ENCODE measurements at places on chromosomes 1 and 21.

- no peak for DNase-seq
Observed at GRCh38 chr1:93659822-93660503, 21.7 kb downstream of the BCAR3 start.

- no peak for DNase-seq
Observed at GRCh38 chr1:53310847-53311681, 16.8 kb downstream of the LRP8 start.

GRCh38 chr21:15255261-15255660 lies 190.5 kb upstream of the NRIP1 start:
- DNase-seq: no peak

DNA sequence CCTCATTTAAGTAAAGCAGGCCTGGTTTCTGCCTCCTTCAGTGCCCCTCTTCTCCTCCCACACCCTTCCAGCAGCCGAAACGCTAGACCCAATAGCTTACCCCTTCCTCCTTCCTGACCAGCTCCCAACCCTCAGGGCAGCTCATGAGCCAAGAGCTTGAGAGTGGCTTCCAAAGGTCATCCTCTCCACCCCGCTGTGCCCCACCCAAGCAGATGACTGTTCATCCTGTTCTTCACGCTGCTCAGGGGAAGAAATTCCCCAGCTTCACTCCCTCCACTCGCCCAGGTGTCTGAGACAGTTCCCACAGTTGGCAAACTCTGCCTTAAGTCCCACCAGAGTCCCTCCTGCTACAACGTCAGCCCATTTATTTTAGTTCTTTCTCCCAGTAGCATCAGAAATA lies 23.4 kb downstream of the ARHGEF19 start:
- no peak for DNase-seq

DNA sequence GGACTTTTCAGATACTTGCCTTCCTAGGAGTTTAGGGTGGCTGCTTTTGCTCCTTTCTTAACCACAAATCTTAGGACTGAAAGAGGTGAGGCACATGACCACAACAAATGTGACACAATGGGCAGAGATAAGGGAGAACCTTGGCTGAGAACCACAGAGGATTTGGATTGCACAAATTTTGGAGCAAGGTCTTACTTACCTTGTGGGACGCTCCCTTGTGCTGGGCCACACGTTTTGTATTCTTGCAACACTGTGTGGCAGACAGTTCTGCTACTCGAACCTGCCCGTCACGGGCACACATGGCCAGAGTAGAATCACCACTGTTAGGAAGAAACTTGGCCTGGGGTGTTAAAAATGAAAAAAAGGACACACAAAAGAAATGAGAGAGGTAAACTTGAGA lies 23.9 kb downstream of the DCAF8 start:
- no peak for DNase-seq

DNA sequence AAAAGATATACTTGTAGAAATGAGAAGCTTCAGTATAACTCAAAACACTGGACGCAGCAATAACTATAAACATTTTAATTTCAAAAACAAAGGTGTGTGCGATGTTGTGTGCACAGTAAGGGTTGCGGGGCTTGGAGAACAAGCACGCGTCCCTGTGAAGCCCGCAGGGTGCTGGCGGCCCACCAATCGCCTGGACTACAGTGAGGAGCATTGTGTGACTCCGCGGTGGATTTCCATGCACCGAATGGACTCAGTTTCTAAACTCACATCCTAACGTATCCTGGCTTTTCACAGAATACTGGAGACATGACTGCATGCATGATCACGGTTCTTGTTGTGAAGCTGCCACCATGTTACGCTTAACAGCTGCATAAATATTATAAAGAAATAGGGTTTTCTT lies 33.0 kb downstream of the NTPCR start:
- DNase-seq: no peak

DNA sequence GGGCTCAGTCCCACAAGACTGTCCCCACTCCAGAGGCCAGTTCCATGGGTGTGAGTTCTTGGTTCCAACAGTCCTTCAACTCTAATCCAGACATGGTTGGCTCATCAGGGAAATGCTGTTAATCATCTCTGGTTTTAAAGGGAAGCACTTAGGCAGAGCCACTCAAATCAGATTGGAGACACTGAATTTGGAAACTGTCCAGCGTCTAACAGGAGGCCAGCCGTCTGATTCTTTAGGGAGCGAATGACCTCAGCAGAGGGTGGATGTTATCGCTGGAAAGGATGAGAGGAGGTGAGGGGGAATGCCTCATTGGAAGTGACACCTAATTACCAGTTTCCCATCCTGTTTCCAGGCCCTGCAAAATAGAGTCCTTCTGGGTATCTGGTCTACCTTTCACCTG lies 22.8 kb upstream of the LRRC38 start:
- no peak for DNase-seq

DNA sequence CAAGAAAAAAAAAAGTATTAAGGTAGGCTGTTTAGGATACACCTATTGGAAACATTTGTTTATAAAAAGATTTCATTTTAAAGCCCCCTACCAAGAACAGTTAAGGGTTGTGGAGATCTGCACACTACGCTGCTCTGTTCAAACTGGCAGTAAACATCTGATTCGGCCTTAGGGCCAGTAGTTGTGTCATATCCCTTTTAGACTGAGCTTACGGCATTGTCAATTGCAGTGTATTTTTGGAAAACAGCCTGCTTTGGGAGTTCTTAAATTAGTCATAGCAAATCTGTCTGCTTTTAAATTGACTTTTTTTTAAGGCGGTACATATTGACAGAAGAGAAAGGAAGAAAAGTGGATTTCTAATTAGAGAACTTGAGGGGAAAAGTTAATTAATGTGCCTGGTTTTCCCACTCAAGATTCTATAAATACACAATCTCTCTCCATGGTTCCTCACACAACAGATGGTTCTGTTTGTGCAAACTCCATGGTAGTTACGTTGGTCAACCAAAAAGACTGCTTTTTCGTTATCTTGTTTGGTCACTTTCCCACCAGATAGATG lies 1.7 kb upstream of the ELK4 start:
- DNase-seq: no peak

- no peak for DNase-seq
Observed at GRCh38 chr1:54054438-54054749, 986 bp downstream of the TCEANC2 start.

- no peak for DNase-seq
Observed at GRCh38 chr1:233081735-233082134, 131.3 kb downstream of the NTPCR start.

- no peak for DNase-seq
Observed at GRCh38 chr1:46490406-46490655, 695 bp downstream of the DMBX1 start.

All from NCI-H774 (cell line).